NCI-H1930 (cell line): ENCODE measurements at places on chromosomes 1 and 21.

GRCh38 chr1:222798975-222799374, 15.9 kb upstream of the DISP1 start:
- DNase-seq = no peak

DNA sequence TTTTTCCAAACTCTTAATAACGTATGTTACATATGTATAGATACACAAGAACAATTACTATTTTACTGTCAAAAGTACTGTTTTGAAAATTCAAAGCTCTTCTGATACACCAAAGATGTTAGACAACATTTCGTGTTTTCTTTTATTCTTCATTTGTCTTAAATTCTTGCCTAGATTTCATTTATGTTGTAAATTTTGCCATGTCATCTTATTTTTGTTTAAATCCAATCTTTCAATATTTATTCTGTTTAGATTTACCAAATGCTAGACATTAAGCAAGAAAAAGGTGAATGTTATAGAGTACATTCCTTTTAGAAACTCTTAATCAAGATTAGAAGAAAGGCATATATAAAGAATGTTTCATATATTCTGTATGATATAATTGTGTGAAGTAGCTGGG, 876.9 kb downstream of the KCNT2 start:
- DNase-seq = no peak

DNA sequence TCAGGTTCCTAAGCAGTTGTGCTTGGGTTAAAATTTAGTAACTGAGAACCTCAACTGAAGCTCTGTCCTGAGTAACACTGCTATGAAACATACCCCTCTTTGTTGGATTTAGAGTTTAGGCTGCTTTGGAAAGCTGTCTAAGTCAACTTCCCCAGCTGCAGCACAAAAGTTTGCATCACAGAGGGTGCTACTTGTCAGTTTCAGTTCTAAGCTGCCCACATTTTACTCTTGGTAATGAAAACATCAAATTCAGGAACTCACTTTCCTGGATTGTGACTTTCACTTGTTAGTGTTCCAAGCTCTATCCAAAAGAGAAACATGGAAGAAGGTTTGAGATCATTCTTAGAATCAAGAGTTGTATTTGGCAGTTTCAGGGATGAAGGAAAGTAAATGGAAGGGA, 191.7 kb upstream of the NFIA start:
- no peak for DNase-seq

DNA sequence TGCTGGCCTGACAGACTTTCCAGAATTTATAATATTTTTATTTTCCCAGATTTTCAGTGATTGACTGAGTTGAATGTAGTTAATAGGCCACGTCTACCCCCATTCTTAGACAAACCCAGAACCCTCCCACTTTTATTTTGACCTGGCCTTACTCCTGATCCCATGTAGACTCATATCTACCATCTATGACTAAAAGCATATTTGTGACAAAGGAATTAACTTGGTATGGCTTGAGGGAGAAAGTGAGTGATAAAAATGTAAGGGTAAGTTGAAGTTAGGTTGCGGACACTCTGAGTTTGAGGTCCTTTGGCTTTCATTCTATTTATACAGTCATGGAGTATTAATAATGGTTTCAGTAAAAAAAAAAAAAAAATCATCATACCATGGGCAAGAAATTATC, 168.4 kb downstream of the KCNK2 start:
- no peak for DNase-seq

- DNase-seq = no peak
Observed at GRCh38 chr1:171953835-171954234, 112.5 kb downstream of the DNM3 start.

DNA sequence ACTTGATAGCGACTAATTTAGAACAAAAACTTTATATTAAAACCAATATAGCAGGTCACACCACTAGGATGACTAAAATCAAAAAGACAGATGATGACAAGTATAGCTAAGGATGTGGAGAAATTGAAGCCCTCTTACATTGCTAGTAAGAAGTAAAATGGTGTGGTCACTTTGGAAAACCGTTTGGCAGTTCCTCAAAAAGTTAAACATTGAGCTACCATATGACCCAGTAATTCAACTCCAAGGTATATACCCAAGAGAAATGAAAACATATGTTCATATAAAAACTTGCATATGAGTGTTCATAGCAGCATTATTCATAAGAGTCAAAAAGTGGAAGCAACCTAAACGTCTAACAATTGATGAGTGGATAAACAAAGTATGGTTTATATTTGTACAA, 13.0 kb upstream of the SERINC2 start:
- DNase-seq = no peak

GRCh38 chr1:11594222-11594621, 60.0 kb downstream of the FBXO2 start:
- DNase-seq = no peak

- DNase-seq = no peak
Observed at GRCh38 chr1:230204842-230205241, 137.8 kb downstream of the GALNT2 start.
